BJ (cell line): ENCODE measurements at places on chromosomes 16 and 17. TPM values are rescaled to one million over a fixed set of nuclear protein-coding genes. Genes with fewer than 3 reads are reported as not detected.

The GSDMA gene
- polyA plus RNA-seq: not detected in 2 replicates

GRCh38 chr17:17300624-17301568 lies 2.3 kb upstream of the NT5M start:
- no peak for DNase-seq

DNA sequence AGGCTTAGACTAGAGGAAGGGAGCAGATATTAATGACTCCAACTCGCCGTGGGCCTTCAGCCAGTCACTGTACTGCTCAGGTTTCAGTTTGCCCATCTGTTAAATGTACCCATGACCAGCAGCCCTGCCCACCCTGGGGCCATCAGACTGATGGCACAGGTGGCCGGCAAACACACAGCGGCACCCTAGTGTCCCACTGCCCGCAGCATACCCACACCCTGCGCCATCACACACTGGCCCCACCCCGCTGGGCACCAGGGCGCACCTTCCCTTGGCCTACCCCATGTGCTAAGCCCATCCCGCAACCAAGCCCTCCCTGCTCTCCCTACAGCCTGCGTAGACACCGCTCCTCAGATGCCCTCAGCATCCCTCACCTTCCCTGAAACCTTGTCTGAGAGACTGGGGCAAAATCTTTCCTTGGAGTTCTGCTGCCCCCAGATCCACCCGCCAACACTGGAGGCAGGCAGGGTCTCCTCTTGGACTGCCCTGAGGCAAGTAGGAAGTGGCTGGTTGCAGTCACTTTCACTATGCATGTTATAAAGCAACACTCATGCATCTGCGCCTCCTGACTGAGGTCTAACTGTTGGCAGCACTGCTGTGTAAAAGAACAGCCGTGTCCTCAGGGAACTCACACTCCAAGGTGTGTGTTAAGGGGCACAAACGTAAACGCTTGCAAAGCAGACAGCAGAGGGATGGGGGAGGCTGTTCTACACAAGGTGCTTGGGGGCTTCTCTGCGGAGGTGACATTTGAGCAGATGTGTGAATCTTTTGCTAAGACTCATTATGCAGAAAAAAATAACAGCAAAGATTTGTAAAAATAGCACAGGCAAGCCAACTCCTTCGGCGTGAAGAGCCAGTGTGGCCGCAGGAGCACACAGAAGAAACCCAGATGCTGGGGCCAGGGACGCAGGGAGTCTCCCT lies 6.7 kb upstream of the BCAR1 start:
- no peak for DNase-seq

The MMP25 gene
- polyA plus RNA-seq: 0.01 and 0.02 TPM in 2 replicates

GRCh38 chr16:67179421-67180080 lies 4.2 kb downstream of the MATCAP1 start:
- DNase-seq: no peak

GRCh38 chr16:67579686-67580085 lies 17.4 kb downstream of the CTCF start:
- no peak for DNase-seq

GRCh38 chr17:16931318-16932060 lies 40.4 kb downstream of the TNFRSF13B start:
- DNase-seq: no peak

- DNase-seq: no peak
These were observed 927 bp upstream of the SULT1A2 start for GRCh38 chr16:28597692-28598261.

DNA sequence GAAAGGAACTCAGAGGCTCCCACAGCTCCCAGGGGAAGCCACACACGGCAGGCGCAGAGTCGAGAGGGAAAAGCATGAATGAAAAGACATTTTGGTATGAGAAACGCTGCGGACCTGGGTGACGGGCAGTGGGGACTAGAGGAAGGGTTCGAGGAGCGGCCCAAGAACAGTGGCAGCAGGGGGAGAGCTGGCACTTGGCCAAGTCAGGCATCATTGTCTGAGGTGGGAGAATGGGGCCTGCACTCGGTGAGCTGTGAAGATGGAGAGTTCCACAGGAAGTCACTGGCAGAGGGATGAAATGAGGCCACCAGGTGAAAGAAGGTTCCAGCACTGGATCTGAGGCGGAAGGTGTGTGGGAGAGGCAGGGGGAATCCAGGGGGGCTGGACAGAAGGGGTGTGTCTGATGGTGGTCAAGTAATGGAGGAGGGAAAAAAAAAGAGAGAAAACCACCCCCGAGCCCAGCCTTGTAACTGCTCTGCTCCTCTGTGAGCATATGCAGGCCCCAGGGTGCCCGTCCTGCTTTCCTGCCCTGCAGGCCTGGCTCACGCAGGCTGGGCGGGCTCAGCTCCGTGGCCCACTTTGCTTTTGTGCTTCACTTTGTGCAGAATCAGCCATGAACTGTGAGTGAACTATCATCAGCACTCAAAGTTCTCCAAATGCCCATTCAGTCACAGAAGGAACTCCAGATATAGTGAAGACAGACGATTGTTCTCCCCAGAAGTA lies 31.8 kb downstream of the TMEM204 start:
- no peak for DNase-seq

DNA sequence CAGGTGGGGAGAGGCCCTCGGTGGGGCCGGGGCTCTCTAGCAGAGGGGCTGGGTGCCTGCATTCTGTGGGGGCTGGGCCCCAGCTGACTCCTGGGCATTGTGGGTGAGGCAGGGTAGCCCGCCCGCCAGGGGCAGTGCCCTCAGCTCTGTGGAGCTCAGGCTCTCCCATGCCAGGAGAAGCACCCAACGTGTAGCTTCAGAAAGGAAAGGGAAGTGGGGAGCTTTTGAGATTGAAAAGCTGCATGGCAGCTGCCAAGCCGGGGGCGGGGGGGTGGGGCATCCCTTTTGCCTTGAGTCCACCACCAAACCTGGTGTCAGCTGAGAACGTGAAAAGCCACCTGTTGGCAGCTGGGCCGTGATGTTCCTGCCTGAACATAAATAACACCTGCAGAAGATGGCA lies 192.1 kb upstream of the CIBAR2 start:
- no peak for DNase-seq

GRCh38 chr16:69143116-69143515 lies 10.7 kb downstream of the UTP4 start:
- DNase-seq: no peak

DNA sequence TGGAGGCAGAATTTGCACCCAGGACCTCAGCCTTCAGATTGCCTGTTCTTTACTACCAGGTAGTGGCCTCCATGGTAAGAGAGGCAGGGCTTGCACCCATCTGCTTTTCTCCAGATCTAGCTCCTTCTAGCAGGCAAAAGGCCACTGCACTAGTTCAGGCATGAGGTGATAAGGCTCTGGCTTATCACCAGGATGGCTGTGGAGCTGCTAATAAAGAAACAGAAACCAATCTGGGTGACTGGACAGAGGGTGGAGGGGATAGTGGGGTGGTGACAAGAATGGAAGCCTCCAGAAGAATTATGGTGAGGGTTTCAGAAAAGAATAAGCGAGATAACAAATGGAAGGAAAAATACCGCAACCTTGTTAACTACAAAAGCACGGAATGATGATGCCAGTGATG lies 15.5 kb upstream of the SUPT4H1 start:
- no peak for DNase-seq

The TOM1L1 gene
- 31.2 and 50.4 TPM in 2 replicates for polyA plus RNA-seq
